ENCODE measurements at places on chromosomes 12 and 14.

DNA sequence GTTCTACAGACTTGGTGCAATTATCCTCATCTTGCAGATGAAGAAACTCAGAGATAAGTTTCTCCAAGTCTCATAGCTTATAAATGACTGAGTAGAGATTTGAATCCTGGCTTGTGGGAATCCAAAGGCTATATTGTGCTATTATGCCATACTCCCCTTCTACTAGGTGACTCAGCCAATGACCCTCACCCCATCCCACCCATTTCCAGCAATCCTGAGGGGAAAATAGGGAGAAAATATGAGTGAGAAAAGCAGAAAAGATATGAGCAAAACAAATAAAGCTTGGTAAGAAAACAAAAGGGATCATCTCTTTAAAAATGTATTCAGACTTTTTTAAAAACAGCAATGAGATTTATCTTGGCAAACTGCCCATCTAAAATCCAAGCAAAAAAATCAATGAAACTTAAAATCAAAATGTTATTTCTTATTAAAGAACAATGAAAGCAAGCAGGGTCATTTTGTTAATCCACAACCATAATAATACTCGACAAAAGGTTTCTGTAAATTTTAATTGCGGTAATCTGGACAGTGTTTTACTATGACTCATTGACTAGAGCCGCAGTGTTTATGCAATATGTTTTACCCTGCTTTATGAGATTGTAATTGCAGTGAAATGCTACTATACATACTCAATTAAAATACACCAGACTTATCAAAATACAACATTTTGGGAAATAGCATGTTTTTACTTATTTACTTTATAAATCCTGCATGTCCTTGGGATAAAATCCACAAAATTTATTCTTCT is 13.1 kb upstream of the LGR5 start:
- DNase-seq, result no peak

- DNase-seq, result no peak
Observed at GRCh38 chr14:95398630-95399547, 79.2 kb upstream of the CLMN start.

- no peak for DNase-seq
Observed at GRCh38 chr12:124420996-124421674, 126.2 kb downstream of the RFLNA start.

DNA sequence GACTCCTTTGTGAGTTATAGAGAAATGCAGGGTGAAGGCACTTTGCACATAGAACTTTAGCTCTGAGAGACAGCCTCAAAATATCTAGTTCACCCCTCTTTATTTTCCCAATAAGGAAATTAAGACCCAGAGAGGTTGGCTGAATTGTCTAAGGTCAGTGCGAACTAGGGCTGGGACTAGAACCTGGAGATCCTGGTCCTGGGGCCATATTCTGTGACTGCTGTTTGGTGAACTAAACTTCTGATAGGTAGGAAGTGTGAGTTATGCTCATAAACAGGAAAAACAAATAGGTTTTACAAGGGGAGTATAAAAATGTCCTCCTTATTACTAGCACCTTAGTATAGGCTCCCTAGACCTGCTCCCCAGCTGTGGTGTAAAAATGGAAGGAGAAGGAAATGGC is 53.9 kb downstream of the DAD1 start:
- no peak for DNase-seq

- no peak for DNase-seq
Observed at GRCh38 chr12:68971404-68971803, 38.4 kb upstream of the CPM start.

- no peak for DNase-seq
Observed at GRCh38 chr12:52246720-52247621, 13.9 kb downstream of the KRT7 start.

DNA sequence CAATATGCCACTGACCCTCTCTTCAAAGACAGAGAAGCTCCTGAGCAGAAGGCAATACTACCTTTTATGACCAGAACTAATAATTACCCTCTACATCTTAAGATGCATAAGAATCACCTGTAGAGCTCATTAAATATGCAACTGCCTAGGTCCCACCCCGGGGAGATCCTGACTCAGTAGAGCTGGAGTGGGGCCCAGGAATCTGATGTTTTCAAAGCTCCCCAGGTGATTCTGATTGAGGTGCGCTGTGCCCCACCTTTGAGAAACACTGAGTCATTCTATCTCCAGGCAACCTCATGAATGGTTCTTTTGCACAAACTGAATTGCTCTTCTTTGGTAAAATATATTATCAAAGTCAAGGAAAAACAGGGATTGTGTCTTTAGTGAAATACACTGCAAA is 149.3 kb upstream of the BMP4 start:
- DNase-seq, result no peak

- no peak for DNase-seq
Observed at GRCh38 chr14:104238424-104239184, 100.2 kb downstream of the KIF26A start.

DNA sequence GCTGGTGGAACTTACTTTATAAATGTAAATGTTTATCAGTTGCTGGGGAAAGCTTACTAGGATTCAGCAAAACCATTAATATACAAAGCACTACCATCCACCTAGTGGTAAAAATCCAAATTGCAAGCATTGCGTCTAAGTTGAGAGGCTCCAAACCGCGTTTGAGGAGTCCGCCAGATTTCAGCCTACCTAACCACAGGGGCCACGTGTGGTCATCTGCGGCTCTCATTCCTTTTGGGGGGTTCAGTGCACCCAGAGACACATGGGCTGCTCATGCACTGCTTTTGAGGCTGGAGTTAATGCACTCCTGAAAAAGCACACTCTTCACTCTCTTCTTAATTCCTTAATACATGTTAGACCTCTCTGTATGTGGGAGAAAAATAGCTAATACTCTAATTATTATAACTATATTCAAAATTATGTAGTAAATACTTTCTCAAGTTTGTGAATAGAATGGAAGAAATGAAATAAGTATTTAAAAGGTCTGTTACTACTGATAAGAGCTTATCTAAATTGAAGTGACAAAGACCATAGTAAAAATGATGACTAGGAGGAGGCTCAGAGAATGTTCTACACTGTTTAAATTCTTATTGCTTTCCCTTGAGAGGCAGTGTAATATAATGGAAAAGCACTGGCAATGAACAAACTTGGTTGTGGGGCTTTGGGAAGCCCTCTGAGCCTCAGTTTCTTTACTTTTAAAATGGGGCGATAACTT is 41.4 kb upstream of the MANSC4 start:
- no peak for DNase-seq

DNA sequence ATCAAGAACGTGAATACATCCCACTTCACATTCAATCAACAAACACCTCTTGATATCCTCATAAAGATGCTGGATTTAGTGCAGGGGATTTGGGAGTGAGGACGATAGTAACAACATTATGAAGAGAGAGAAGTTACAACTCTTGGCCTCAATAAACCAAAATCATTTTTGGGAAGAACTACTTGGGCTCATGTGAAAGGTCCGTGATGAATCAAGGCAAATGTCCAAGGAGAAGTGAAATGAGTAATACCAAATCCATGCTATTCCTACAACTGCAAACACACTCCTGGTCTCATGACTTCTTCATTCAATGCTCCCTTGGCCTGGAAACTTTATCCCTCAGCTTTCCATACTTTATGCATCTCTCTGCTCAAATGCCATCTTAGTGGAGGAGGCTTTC is 162.0 kb upstream of the LMNTD1 start:
- DNase-seq, result no peak

DNA sequence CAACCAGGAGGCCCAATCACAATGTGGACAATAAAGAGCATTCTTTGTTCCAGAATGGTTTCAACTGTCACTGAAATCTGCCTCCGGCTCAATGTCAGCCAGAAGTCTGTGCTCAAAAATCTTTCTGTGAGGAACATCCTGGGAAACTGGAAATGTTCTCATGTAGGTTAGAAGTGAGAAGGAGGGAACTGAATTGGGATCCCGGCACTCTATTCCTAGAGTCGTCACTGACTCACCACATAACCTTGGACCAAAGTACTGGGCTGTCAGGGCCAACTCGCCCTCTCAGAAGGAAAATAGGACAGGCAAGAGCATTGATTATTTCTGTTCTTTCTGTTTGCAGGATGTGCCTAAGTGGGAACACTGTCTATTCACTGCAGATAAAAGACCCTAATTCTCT is 57.6 kb downstream of the PRKAB1 start:
- DNase-seq, result no peak

- DNase-seq, result no peak
Observed at GRCh38 chr12:42070036-42070435, 74.6 kb downstream of the GXYLT1 start.

DNA sequence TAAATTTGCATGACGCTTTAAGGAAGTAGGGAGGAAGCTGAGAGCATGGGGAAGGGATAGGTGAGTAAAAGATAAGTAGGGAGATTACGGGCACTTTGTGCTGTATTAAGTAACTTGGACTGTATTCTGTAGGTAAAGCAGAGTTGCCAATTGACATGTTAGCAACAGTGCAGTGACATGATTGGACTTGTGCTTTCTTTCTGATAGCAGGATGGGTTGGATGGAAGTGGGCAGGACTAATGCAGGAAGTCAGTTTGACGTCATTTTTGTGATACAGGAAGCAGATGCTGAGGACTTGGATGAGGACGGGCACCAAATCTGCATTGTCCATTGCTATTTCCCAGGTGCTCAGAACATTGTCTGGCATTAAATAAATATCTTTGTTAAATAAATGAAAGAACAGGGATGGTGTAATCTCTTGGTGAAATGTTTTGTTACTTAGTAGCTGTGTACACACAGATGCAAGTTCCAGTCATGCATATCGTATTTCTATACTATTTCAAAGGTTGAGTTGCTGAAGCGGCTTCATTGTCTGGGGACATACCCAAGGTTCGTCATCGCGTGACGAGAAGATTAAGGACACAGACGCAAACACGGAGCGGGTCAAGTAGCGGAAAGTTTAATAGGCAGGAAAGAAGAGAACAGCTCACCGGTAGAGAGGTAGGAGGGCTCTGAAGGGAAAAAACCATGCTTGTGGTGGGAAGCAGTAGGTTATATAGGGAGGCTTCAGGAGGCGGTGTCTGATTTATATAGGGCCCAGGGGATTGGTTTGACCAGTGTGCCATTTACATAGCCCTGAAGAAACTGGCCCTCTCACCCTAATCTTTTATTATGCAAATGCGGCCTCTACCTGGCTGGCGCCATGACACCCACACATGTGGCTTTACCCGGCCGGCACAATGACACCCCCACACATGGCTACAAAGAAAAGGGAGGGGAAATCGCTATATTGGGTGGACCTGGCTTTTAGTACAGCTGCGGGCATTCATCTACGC is 30.7 kb downstream of the GUCY2C start:
- no peak for DNase-seq

GRCh38 chr14:55712491-55712890 is 132.5 kb downstream of the KTN1 start:
- no peak for DNase-seq

- DNase-seq, result no peak
Observed at GRCh38 chr14:71533390-71533789, 398.8 kb upstream of the RGS6 start.

- no peak for DNase-seq
Observed at GRCh38 chr14:89625244-89625713, 208.2 kb upstream of the FOXN3 start.

GRCh38 chr14:37720131-37720530 is 124.7 kb downstream of the TTC6 start:
- DNase-seq, result no peak

- DNase-seq, result no peak
Observed at GRCh38 chr14:76227450-76228050, 75.8 kb downstream of the GPATCH2L start.

DNA sequence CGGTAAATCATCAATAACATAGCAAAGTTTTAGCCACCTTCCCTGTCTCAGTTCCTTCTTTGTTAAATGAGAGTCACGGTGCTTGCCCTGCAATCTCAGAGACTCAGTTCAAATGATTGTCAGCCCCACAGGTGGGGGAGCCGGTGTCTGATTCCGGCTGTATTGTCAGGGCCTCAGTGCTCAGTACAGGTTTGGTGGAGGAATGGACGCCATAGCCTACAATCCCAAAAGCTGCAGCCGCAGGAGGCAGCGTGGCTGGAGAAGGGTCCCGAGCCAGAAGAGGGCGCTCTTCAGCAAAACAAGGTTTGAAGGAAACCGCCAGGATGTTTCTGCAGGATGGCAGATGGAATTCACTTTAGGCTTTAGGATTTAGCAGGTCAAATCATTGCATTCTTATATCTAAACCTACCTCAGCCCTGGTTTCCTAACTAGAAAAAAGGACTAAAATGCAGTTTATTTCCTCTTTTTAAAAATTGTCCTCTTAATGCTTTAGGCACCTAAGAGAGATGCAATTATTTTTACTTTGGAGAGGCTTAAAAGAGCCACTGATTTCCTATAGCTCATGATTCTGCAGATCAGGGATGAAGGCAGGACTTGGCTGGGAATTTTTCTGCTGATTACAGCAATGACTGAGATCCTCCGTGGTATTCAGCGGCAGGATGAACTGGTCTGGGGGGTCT is 29.2 kb downstream of the FOS start:
- DNase-seq, result peak; percentile 60

GRCh38 chr14:77175843-77176242 is 5.8 kb upstream of the TMEM63C start:
- no peak for DNase-seq

DNA sequence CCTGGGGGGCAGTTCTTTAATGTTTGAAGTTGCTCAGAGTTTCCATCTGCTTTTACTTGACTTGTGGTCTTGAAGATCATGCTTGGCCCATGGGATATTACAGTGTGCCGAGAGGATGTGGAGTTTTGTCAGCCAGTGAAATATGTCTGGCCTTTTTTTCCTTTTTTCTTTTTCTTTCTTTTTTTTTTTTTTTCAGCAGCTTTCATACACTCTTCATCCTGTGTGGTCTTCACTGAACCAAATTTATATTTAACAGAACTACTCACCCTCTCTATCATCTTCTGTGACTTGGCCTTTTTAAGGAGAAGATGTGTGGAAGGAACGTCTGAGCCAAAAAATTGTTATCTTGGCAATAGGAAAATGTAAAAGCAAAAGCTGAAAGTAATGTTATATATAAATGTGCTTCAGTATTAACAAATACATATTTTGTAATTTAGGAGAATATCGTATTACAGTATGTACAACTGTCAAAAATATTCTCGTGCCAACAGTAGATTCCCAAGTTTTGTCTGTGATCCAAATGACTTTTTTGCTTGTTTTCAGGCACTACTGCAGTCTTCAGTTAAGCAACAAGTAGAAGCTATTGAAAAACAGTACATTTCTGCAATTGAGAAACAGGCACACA is 200.6 kb downstream of the CCDC91 start:
- DNase-seq, result no peak

GRCh38 chr14:74978416-74978947 is 23.1 kb upstream of the PGF start:
- DNase-seq, result no peak

DNA sequence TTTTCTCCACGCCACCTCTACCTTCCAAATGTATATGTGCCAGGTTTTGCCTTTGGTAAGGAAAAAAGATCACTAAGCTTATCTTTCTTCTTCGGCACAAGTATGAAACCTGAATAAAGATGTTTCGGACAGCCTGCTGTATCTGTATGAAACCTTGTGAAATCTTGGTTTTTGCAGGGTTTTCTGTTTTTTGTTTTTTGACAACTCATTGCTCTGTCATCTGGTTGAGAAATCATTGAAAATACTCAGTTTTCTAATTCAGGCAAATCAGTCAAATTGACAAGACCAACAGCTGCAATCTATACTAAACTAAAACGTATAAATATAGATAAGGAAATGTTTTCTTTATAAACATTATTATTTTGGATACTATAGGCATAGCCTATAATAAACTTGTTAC is 63.1 kb upstream of the FGD4 start:
- no peak for DNase-seq

GRCh38 chr14:51784466-51784865 is 75.9 kb upstream of the GNG2 start:
- no peak for DNase-seq

GRCh38 chr12:48192861-48193260 is 9.4 kb downstream of the CCDC184 start:
- no peak for DNase-seq

- no peak for DNase-seq
Observed at GRCh38 chr14:62126879-62127478, 364.8 kb downstream of the SNAPC1 start.

All from stimulated activated CD4-positive, alpha-beta T cell treated with anti-CD3 and anti-CD28 coated beads, TNF-alpha, amount 100 ng/mL, for 1 hour (primary cell).